CD4-positive, alpha-beta T cell treated with Interleukin-17A for 1 hour (primary cell): ENCODE measurements at places on chromosomes 1 and 21.

- DNase-seq: no peak
Observed at GRCh38 chr1:10185759-10186158, 24.6 kb upstream of the KIF1B start.

- no peak for DNase-seq
Observed at GRCh38 chr1:204413170-204413535, 1.5 kb upstream of the PPP1R15B start.

DNA sequence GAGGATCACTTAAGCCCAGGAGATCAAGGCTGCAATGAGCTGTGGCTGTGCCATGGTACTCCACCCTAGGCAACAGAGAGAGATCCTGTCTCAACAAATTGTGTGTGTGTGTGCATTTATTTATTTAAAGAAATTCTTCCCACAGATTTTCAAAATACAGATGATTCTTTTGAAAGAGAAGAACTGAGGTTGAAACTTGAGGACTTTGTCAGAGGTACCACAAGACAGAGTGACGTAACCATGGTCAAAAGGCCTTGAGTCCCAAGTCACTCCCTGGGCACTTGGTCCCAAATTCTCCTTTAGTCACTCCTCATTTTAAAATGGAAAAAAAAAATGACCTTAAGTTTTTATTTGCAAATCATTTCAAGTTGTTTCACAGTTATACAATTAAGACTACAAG is 57.4 kb downstream of the TIAM1 start:
- DNase-seq: no peak

GRCh38 chr1:166485620-166486019 is 318.8 kb upstream of the FAM78B start:
- DNase-seq: no peak

GRCh38 chr1:39441797-39442196 is 49.6 kb upstream of the BMP8A start:
- DNase-seq: no peak

- DNase-seq: no peak
Observed at GRCh38 chr1:39478126-39478915, 13.1 kb upstream of the BMP8A start.

- DNase-seq: no peak
Observed at GRCh38 chr1:247113094-247113497, 8.9 kb upstream of the ZNF669 start.

GRCh38 chr1:33348676-33349080 is 27.8 kb upstream of the A3GALT2 start:
- DNase-seq: peak; percentile 27

DNA sequence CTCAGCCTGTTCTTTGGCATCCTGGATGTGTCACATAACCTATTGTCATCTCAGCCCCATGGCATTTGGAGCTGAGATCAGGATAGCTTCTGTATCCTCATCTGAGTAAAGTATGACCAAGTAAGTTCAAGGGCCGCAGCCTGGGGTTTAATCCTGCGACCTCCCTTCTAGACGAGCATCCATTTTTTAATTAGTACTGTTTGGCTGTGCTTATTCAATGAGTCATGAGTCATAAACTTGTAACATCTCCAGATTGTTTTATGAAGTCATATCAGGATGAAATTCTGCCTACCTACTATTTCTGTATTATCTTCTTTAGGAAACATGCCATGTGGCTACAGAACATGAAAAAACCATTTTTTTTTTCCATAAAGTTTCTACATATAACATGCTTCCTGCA is 119.1 kb downstream of the ERG start:
- DNase-seq: no peak

DNA sequence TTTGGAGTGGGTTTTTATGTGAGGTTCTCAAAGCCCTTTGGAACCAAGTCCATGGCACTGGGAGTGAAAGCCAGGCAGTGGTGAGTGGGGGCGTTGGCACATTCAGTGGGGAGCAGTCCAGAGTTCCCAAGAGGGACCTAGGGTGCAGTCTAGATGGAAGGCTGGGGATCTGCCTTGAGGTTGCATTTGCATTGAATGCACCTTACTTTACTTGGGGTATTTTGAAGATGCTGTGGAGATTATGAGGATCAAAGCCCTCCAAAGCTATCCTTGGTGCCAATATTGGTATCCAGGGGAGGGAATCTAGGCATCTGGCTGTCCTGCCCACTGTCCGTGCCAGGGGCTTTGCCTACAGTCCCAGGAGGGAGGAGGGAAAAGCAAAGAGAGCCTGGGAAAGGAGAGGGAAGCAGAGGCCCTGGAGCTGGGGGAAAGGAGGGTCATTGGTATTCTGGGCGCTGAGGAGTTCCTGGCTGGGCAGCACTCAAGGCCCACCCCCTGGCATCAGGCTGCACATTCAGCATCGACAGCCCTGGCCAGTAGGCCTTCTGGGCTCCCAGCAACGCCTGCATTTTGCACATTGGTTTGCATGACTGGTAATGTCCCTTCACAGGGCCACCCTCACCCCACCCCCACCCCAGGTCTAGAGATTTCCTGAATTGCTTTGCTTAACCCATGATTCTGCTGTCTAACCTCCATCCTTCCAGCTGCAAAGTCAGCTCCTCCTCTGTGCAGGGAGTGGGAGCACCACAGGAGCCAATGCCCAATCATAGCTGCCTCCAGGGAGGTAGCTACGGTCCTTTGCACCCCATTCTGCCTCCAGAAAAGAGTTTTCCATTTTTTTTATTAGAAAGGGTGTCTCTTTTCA is 843 bp upstream of the BCAN start:
- DNase-seq: no peak
